ENCODE measurements at places on chromosomes 16 and 17. TPM values are rescaled to one million over a fixed set of nuclear protein-coding genes. Genes with fewer than 3 reads are reported as not detected.
A peak's percentile ranks its signal among the peaks of the same experiment; 100 is the strongest.

DNA sequence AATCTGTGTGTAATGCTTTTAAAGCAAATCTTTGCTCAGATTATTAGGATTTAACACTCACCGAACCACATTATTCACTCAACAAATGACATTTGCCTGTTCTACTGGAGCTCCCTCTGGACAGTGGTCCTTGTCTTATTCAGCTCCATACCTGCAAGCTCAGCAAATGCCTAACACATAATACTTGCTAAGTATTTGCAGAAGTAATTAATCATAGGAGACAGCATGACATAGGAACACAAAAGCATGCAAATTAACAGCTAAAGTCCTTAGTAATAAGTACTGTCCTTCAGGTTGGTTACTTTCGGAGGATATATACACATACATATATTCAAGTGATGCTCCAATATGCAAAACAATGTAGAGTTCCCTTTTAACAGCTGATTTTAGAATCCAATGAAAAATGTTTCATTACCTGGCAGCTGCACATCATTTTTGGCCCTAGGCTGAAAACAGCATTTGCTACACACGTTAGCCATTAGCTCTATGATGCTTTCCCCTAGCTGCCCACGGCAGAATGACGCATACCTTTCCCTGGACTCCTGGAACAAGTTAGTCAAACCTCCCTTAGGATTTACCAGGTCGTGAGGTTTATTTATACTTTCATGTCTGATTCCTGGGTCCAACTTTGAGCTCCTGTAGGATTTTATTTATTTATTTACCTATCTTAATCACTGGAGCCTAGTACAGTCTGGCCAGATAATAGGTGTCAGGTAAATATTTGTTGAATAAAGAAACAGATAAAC, 8.6 kb downstream of the BRD7 start:
- no peaks in the 10 kb centered on the region for H3K27me3 ChIP-seq
- H3K36me3 ChIP-seq, result peaks cover 19% of the 10 kb centered on the region
- no peak overlapping the region for H3K4me3 ChIP-seq

GRCh38 chr16:22206013-22206841, at the start of gene EEF2K:
Gene EEF2K (plus strand): TSS chr16:22206278. CDS start chr16:22225730, 19,452 bp downstream.
- peaks cover 10% of the 10 kb centered on the region for H3K27me3 ChIP-seq
- no peaks in the 10 kb centered on the region for H3K4me1 ChIP-seq
- no peaks in the 10 kb centered on the region for H3K36me3 ChIP-seq
- DNase-seq, result peak; percentile 97

DNA sequence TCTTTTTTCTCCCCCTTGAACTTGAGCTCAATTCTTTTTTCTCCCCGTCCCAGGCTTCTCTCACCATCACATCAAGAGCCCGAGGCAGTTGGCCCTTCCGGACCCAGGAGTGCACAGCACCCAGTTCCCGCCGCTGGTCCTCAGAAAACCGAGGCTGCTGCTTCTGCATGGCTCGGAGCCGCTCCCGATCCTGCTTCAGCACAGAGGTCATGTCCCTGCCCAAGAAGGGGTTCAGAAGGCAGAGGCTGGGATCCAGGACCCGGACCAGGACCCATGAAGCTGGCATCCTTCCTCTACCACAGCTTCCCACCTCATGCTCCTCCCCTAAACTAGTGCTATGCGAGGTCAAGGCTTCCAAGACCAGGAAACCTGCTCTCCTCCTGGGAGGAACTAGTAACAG, 10.5 kb downstream of the PER1 start:
- H3K4me1 ChIP-seq, result no peaks in the 10 kb centered on the region
- H3K4me3 ChIP-seq, result no peak overlapping the region
- no peaks in the 10 kb centered on the region for H3K36me3 ChIP-seq
- no peak for DNase-seq

- peaks cover 6% of the 10 kb centered on the region for H3K4me1 ChIP-seq
- H3K27ac ChIP-seq, result no peak overlapping the region
- H3K4me3 ChIP-seq, result no peak overlapping the region
- H3K27me3 ChIP-seq, result no peaks in the 10 kb centered on the region
- no peak for DNase-seq
- H3K36me3 ChIP-seq, result no peaks in the 10 kb centered on the region
Measured at GRCh38 chr17:78969865-78970264, 9.9 kb downstream of the LGALS3BP start.

DNA sequence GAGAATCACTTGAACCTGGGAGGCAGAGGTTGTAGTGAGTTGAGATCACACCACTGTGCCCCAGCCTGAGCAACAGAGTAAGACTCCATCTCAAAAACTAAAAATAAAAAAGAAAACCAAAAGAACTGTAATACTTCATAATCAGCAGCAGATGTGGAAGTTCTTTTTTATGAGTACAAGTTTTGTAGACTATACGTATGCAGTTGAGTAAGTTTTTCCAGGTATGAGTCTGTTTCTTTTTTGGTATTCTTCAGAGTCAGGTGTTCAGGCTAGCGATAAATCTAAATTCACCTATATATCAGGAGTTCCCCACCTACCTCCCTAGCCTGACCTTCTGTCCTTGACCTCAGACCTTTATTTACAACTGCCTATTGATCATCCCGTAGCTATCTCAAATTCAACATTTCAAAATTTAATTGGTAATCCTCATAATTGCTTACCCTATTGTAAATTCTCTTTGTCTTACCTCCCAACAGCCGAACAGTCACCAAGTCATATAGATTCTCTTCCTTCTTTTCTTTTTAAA, 10.7 kb downstream of the DCTN5 start:
- H3K27ac ChIP-seq, result no peak overlapping the region
- no peaks in the 10 kb centered on the region for H3K4me1 ChIP-seq
- H3K36me3 ChIP-seq, result no peaks in the 10 kb centered on the region

DNA sequence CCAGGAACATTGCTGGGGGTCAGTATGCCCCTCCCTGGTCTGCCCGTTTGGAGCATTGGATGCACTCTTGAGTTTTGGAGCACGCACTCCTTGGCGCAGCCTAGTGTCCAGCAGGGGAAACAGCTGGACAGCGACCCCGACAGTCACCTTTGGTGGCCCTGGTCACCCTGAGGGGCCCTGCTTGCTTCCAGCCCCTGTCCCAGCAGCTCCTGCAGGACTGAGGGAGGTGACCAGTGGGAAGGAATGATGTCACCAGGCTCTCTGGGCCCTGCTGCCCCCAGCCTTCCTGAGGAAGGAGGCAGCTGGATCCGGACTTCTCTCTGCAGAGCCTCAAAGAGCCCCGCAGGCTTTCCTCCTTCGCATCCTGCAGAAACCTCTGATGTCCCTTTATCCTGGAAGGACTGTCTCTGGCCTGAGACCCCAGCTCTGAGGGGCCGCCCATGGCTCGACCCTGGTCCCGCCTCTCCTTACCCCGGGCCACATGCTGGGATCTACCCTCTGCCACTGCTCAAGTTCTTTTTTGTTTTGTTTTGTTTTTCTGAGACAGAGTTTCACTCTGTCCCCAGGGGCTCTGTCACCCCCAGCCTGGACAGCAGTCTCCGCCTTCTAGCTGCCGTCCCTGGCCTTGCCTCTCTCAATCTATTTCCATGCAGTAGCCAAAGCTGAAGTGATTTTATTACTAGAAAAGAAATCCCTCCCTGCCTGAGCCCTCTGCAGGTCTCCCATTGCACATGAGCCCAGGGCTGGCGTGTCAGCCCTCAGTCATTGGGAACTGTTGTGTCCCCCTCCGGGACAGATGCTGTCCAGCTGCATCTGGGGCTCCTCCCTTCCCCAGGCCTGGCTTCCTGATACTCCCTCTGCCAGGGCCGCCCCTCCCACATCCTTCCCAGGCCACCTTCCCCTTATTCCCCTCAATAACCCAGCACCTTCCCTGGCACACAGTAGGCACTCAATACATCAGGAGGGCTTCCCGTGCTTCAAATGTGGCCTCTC, 11.6 kb downstream of the ZSCAN10 start:
- H3K36me3 ChIP-seq, result no peaks in the 10 kb centered on the region
- no peaks in the 10 kb centered on the region for H3K27me3 ChIP-seq
- peak; percentile 57 for DNase-seq
- H3K4me1 ChIP-seq, result peaks cover 6% of the 10 kb centered on the region
- no peak overlapping the region for H3K4me3 ChIP-seq

DNA sequence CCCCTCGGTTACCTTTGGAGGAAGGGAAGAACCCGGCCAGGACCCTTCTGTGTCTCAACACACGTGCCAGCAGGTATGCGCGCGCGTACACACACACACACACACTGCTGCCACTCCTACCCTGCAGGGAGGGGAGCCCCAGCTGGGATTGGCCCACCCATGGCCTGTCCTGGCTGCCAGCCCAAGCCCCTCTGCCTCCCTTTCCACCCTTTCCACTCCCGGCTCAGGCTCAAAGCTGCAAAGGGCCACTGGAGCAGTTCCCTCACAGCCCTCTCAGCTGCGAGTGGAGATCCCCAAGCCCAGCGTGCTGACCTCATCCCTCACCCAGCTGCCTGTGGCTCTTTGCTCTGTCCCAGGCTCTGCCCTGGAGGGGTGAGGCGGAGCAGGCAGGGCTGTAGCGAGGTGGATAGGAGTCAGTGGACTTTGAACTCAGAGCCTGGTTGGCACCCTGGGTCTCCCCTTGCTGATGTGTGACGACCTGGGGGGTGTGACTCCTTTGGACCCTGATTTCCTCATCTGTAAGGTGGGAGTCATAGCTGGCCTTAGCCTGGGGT, 14.5 kb downstream of the KIF19 start:
- DNase-seq, result no peak
- H3K4me1 ChIP-seq, result peaks cover 4% of the 10 kb centered on the region
- H3K36me3 ChIP-seq, result no peaks in the 10 kb centered on the region
- H3K27me3 ChIP-seq, result no peaks in the 10 kb centered on the region

- H3K36me3 ChIP-seq, result no peaks in the 10 kb centered on the region
- no peaks in the 10 kb centered on the region for H3K27me3 ChIP-seq
- H3K27ac ChIP-seq, result no peak overlapping the region
- no peak overlapping the region for H3K4me3 ChIP-seq
Measured at GRCh38 chr16:84832488-84833143, 12.8 kb downstream of the CRISPLD2 start.

DNA sequence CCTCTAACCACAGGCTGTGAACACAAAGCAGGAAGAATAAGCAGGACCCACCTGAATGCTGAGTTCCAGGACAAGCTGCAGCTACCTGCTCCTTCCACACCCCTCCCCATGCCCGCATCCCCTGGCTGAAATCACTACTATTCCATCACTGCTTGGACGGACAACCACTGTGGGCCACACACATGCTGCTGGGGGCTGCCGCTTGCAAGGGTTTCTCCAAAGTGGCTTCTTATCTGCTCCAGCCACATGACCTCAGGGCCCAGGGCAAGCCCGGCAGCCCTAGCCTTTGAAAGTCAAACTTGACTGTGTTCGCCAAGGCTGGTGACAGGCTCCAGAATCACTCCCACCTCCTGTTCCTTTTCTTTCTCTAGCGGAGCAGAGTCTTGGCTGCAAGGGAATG, 18.4 kb downstream of the FA2H start:
- H3K4me3 ChIP-seq, result no peak overlapping the region
- H3K27ac ChIP-seq, result no peak overlapping the region
- no peaks in the 10 kb centered on the region for H3K4me1 ChIP-seq
- no peak for DNase-seq
- H3K27me3 ChIP-seq, result no peaks in the 10 kb centered on the region
- H3K36me3 ChIP-seq, result no peaks in the 10 kb centered on the region

DNA sequence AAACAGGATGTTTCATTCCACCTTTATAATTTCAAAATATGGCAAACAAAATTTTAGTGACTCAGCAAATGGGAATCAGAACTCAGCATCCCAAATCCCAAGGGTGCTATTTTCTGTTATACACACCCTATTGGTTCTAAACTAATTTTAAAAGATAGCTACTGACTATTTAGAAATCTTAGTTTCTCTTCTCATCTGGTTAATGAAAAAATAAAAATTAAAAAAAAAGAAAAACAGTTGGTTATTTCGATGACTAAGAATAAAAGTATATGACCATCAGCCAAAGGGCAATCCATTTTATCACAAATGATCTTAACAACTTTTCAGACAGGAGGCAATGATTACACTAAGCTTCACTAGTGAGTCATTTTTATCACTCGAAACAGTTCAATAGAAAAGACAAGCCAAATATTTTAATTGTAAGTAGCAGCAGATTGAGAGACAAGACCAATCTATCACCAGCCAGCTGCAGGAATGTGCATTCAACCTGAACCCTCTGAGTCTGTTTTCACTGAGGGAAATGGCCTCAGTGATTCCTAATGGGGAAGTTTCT, 15.2 kb downstream of the PHLPP2 start:
- no peak overlapping the region for H3K27ac ChIP-seq
- no peaks in the 10 kb centered on the region for H3K36me3 ChIP-seq
- no peak overlapping the region for H3K4me3 ChIP-seq
- peaks cover 26% of the 10 kb centered on the region for H3K4me1 ChIP-seq

DNA sequence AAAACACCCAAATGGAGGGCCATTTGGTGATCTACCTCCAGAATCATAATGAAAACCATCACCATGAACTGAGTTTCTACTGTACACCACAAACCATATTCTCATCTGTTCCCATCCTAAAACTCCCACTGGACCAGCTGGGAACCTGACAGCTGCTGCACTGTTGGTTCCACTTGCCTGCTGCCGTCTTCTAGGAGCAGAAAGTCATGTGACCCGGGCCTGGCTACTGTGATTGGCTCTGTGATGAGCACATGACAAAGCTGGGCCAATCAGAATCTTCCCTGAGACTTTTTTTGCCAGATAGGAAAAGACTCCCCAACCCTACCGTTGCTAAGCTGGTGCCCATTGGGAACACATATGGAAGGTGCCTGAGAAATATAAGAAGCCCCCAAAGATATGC, 264.2 kb downstream of the MRTFB start:
- no peak overlapping the region for H3K27ac ChIP-seq
- no peak overlapping the region for H3K4me3 ChIP-seq
- H3K27me3 ChIP-seq, result no peaks in the 10 kb centered on the region
- no peaks in the 10 kb centered on the region for H3K4me1 ChIP-seq
- DNase-seq, result no peak
- H3K36me3 ChIP-seq, result no peaks in the 10 kb centered on the region

DNA sequence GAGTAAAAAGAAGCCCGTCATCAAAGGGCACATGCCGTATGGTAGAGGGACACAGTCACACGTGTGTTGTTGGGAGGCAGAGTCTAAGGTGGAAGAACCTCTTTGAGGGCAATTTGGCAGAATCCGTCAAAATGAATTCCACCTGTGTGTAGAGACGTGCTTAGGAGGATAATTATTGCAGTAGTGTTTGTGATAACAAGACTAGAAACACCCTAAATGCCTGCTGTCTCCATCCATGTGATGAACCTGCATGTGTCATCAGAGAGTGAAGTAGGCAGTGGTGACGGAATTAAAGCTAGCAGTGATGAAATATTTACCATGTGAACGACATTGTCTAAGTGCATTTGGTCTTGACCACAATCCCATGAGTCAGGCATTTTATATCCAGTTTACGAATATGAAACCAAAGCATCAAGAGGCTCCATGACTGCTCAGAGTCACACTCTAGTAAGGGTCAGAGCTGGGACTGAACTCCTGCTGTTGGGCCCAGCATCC, 61.3 kb upstream of the ADORA2B start:
- DNase-seq, result no peak
- H3K27me3 ChIP-seq, result no peaks in the 10 kb centered on the region
- H3K27ac ChIP-seq, result no peak overlapping the region
- no peak overlapping the region for H3K4me3 ChIP-seq

DPEP2 gene
- total RNA-seq, result not detected

WFIKKN1 gene
- total RNA-seq, result 5.9 TPM

QRICH2 gene
- 2.3 TPM for total RNA-seq

UMOD gene
- total RNA-seq, result not detected

EVPL gene
- not detected for total RNA-seq
